PC-9 (cell line): ENCODE measurements at places on chromosomes 1 and 21. TPM values are rescaled to one million over a fixed set of nuclear protein-coding genes. Genes with fewer than 3 reads are reported as not detected.

- no peaks in the 10 kb centered on the region for H3K36me3 ChIP-seq
- no peaks in the 10 kb centered on the region for H3K4me1 ChIP-seq
- H3K27me3 ChIP-seq: no peaks in the 10 kb centered on the region
Measured at GRCh38 chr1:216723274-216723780, at the start of gene ESRRG. Gene ESRRG (minus strand): TSS chr1:216723429. CDS start chr1:216723299, 130 bp downstream.

DNA sequence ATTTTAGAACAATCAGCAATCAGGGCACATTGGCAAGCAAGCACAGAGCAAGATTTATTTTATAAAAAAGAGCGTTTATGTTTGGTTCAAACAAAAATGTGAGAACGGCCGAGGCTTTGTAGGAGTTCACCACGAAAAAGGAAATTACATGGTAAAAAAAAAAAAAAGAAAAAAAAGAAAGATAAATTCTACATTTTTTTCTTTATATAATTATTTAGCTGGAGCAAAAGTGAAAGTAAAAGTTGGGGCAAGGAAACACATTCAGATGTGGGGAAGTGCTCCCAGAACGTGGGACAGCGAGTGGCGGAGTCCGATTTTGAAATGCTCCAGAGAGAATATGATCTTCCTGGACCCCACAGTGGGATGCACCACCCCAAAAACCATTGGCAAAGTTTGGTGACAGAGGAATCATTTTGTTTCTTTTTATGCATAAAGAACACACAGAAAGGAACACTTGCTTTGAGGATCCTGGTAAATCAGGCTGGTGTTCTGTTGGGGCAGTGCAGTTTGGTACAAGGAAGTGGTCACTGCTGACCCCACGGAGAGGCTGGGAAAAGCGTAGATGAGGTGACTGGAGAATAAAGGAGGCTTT lies 16.3 kb upstream of the ATP5PO start:
- H3K27ac ChIP-seq: no peak overlapping the region
- H3K4me3 ChIP-seq: no peak overlapping the region
- DNase-seq: no peak
- no peaks in the 10 kb centered on the region for H3K27me3 ChIP-seq
- H3K36me3 ChIP-seq: no peaks in the 10 kb centered on the region

DNA sequence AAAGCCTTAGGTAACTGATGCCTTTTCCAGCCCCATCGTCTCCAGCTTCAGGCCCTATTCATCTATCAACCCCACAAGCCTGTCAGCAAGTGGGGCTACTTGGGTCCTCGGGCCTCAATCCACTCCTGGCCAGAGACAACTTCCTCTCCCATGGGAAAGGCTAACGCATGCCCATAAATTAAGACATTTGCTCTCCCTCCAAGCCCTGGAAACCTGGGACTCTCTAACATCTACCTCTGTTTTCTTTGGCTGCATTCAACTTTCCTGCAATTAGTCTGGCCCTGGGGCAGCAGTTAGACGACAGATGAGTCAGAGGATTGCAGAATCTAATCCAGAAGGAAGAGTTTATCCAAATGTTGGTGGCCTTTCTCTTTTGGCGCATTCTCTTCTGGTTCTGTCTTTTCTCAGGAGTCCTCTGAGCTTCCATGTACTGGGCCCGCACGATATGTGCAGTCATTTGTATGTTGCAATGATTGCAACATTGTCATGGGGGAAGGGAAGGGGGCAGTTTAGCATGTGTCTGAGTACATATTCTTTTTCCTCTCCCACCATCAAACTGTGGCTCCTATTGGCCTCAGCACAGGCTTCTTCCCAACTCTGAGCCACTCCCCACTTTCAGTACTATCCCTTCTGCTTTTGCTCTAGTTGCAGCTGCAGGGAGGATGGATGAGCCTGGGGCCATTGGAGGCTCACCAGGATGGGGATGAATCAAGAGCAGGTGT lies 54.4 kb downstream of the NAV1 start:
- H3K27ac ChIP-seq: no peak overlapping the region
- H3K4me3 ChIP-seq: no peak overlapping the region
- no peaks in the 10 kb centered on the region for H3K27me3 ChIP-seq
- peaks cover 11% of the 10 kb centered on the region for H3K4me1 ChIP-seq

SPRR1A gene
- total RNA-seq: not detected in 2 replicates

GRCh38 chr1:157596384-157596783 lies 1.5 kb downstream of the FCRL4 start:
- H3K27ac ChIP-seq: no peak overlapping the region
- H3K4me3 ChIP-seq: no peak overlapping the region
- no peaks in the 10 kb centered on the region for H3K4me1 ChIP-seq
- no peaks in the 10 kb centered on the region for H3K36me3 ChIP-seq
- no peak for DNase-seq
- H3K27me3 ChIP-seq: peaks cover 5% of the 10 kb centered on the region; the same call in 1 of the 2 replicates

JAM2 gene
- total RNA-seq: not detected in 2 replicates
